ENCODE measurements at places on chromosomes 13 and 19. TPM values are rescaled to one million over a fixed set of nuclear protein-coding genes. Genes with fewer than 3 reads are reported as not detected.

GRCh38 chr13:74662905-74663304 lies 528.7 kb upstream of the KLF12 start:
- no peak overlapping the region for H3K27ac ChIP-seq
- no peaks in the 10 kb centered on the region for H3K36me3 ChIP-seq
- peaks cover 11% of the 10 kb centered on the region for H3K4me1 ChIP-seq
- DNase-seq = no peak
- no peak overlapping the region for H3K4me3 ChIP-seq

MBD3L5 gene
- not detected for total RNA-seq

ONECUT3 gene
- not detected for total RNA-seq

GRCh38 chr13:79492313-79492798 lies 11.4 kb downstream of the NDFIP2 start:
- H3K27me3 ChIP-seq = no peaks in the 10 kb centered on the region
- DNase-seq = peak; percentile 75
- peak overlapping the region; percentile 89 for H3K27ac ChIP-seq
- peaks cover 64% of the 10 kb centered on the region for H3K4me1 ChIP-seq
- H3K4me3 ChIP-seq = peak overlapping the region; percentile 63

DNA sequence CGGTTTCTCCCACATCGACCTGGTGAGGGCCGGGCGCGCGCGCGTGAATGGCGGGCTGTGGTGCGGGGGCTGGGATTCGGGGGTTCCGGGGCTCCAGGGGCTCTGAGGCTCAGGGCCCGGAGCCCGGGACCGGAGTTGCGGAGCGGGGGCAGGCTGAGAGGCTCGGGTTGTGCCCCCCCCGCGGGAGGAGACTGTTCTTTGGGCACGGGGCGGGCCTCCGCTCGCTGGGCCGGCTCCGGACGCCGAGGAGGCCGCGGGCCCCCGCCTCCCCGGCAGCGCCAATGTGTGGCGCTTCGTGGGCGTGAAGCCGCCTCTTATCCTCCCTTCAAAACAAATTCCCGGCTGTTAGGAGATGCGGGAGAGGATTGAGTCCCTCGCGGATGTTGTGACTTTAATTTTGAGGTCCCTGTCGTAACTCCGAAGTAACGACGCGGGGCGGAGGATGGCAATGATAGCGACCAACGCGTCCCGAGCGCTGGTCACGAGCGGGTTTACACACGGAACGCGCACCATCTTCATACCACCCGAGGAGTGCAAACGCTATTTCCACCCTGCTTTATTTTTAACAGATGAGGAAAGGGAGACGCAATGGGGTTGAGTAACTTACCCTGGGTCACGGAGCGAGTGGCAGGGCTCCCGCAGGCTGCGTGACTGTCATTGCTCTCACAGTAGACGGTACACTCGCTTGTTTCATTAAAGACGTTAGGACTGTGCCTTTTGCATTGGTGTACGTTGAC lies 536 bp downstream of the UBA2 start:
- DNase-seq = peak; percentile 77
- no peaks in the 10 kb centered on the region for H3K27me3 ChIP-seq
- H3K4me1 ChIP-seq = peaks cover 24% of the 10 kb centered on the region
- H3K36me3 ChIP-seq = peaks cover 3% of the 10 kb centered on the region

MBD3L1 gene
- not detected for total RNA-seq

DNA sequence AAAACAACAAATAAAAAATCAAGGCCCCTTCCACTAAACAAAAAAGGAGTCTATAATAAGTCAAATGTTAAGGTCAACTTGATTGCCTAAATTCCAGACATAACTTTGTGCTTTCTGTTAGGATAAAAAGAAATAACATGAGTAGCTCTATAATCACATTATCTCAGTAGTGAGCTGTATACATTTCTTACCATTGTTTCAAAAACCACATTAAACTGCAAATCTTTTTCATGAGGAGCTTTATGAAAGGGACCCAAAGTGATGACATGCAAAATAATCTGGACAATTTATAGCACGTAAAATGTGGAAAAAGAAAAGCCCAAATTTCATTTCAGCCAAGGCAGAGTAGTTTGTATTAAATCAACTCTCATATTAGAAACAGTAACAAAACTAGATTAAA lies 269.2 kb downstream of the KLF12 start:
- H3K4me3 ChIP-seq = no peak overlapping the region
- peaks cover 10% of the 10 kb centered on the region for H3K4me1 ChIP-seq
- H3K36me3 ChIP-seq = no peaks in the 10 kb centered on the region
- H3K27ac ChIP-seq = no peak overlapping the region
- H3K27me3 ChIP-seq = no peaks in the 10 kb centered on the region

CERS1 gene
- total RNA-seq = 0.54 TPM

DNA sequence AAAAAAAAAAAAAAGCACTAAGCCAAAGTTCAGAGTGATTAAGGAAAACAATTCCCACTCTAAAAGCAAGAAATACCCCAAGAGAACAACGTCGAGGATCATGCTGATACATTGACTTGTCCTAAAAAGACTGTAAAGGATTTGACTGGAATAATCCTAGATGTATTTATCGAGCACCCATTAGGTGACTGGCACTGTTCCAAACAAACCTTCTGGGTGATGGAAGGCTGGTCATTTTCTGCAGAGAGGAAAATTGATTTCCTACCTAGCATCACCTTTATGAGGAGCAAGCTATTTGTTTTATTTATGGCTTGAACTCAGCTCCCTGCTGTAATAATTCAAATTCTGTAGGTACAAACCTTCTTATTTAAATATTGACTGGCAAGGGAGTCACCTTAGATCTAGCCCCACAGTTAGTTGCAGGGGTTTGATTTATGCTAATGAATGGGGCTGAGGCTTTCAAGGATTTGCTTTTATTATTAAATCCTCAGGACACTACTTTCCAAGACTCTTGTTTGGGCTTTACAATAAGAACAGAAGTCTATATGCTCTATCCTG lies 471.0 kb downstream of the OLFM4 start:
- H3K36me3 ChIP-seq = no peaks in the 10 kb centered on the region
- H3K27me3 ChIP-seq = no peaks in the 10 kb centered on the region
- no peak overlapping the region for H3K4me3 ChIP-seq
- H3K4me1 ChIP-seq = no peaks in the 10 kb centered on the region
- DNase-seq = no peak

DNA sequence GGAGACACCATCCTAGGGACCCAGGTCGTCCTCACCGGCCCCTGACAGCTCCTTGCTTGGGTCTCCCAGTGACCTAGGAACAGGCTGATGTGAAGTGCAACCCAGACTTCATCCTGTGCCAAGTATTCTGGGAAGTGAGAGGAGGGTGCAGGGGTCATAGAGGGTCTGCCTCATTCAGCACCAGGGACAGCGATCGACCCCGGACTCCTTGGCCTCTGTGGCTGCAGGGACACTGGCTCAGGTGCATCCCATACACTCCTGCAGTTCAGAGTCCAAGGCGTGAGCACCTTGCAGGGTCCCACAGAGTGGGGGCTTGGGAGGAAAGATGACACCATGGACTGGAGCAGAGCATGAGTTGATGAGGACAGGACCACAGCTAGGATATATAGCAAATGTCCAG lies 10.0 kb upstream of the OR10H2 start:
- no peak overlapping the region for H3K4me3 ChIP-seq
- H3K4me1 ChIP-seq = no peaks in the 10 kb centered on the region
- H3K36me3 ChIP-seq = no peaks in the 10 kb centered on the region
- DNase-seq = no peak

GRCh38 chr19:42433503-42434260 lies 6.5 kb upstream of the LIPE start:
- peak; percentile 36 for DNase-seq
- H3K27ac ChIP-seq = no peak overlapping the region
- H3K4me3 ChIP-seq = no peak overlapping the region
- H3K27me3 ChIP-seq = no peaks in the 10 kb centered on the region
- H3K4me1 ChIP-seq = peaks cover 8% of the 10 kb centered on the region

- H3K36me3 ChIP-seq = no peaks in the 10 kb centered on the region
- H3K27me3 ChIP-seq = no peaks in the 10 kb centered on the region
- H3K4me3 ChIP-seq = no peak overlapping the region
- no peak for DNase-seq
Measured at GRCh38 chr19:5911366-5911765, 2.7 kb upstream of the CAPS start.

HSPB6 gene
- 14.1 TPM for total RNA-seq

DNA sequence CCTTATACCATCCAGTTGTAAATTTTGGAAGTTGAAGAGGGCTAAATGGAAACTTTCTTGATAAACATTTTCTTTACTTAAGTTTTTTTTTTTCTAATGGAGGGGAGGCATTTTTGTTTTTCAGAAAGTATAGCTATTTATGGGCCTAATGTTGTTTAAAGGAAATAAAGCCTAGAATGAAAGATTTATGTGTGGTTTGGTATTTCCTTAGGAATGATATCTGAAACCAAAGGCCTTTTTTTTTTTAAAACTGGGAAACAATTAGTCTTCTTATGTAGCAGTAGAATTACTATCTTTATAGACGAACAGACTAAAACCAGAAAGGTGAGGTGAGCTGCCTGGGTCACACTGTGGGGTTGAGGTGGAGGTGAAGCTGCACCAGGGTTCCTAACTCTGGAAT lies 80.1 kb downstream of the ESD start:
- DNase-seq = no peak
- H3K4me1 ChIP-seq = no peaks in the 10 kb centered on the region
- H3K27ac ChIP-seq = no peak overlapping the region
- no peaks in the 10 kb centered on the region for H3K27me3 ChIP-seq

- H3K27me3 ChIP-seq = no peaks in the 10 kb centered on the region
- H3K4me1 ChIP-seq = peaks cover 50% of the 10 kb centered on the region
- H3K36me3 ChIP-seq = no peaks in the 10 kb centered on the region
- no peak overlapping the region for H3K27ac ChIP-seq
- peak overlapping the region; percentile 1 for H3K4me3 ChIP-seq
- DNase-seq = no peak
Measured at GRCh38 chr13:41562541-41563178, 105.3 kb downstream of the RGCC start.

- H3K4me1 ChIP-seq = no peaks in the 10 kb centered on the region
- H3K4me3 ChIP-seq = no peak overlapping the region
- no peaks in the 10 kb centered on the region for H3K27me3 ChIP-seq
- H3K36me3 ChIP-seq = no peaks in the 10 kb centered on the region
Measured at GRCh38 chr13:106484084-106484483, 51.4 kb downstream of the EFNB2 start.

DNA sequence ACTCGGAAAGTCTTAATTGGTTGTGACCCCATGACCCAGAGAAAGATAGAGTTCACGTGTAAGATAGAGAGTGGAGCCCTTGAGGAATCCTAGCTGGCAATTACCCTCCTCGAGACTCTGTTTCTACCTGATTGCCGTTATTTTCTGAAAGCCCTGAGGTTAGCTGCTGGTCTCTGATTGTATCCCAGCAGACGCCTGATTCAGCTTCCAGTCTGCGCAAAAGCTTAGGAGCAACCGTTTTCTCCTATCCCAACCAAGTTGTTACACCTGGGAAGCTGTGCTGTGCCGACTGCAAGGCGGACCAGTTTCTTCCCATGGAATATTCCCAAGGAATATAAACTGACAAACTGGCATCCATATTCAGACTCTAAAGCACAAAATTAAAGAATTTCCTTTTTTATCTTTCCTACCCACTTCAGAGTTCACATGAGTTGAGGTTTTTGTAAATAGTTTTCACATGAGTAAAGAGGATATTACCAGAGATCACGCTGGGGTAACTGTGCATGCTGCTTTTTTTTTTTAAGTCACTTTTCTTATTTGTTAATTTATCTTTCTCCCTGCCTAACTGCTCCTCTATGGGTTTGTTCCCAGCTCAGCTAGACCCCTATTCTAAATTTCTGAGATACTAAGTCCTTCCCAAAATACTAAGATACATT lies 1.5 kb upstream of the TRPC4 start:
- no peaks in the 10 kb centered on the region for H3K27me3 ChIP-seq
- H3K4me3 ChIP-seq = peak overlapping the region; percentile 90
- no peaks in the 10 kb centered on the region for H3K36me3 ChIP-seq
- peaks cover 30% of the 10 kb centered on the region for H3K4me1 ChIP-seq
- peak overlapping the region; percentile 38 for H3K27ac ChIP-seq
- peak; percentile 78 for DNase-seq

GRCh38 chr19:8702350-8702749 lies 3.8 kb upstream of the ACTL9 start:
- no peak overlapping the region for H3K27ac ChIP-seq
- no peaks in the 10 kb centered on the region for H3K4me1 ChIP-seq
- no peaks in the 10 kb centered on the region for H3K27me3 ChIP-seq
- H3K36me3 ChIP-seq = no peaks in the 10 kb centered on the region
- H3K4me3 ChIP-seq = no peak overlapping the region
- DNase-seq = no peak

SKA3 gene
- 8.6 TPM for total RNA-seq

GRCh38 chr19:40284251-40284500 lies 969 bp downstream of the AKT2 start:
- no peaks in the 10 kb centered on the region for H3K36me3 ChIP-seq
- peaks cover 41% of the 10 kb centered on the region for H3K4me1 ChIP-seq
- H3K4me3 ChIP-seq = peak overlapping the region; percentile 81
- no peaks in the 10 kb centered on the region for H3K27me3 ChIP-seq

DNA sequence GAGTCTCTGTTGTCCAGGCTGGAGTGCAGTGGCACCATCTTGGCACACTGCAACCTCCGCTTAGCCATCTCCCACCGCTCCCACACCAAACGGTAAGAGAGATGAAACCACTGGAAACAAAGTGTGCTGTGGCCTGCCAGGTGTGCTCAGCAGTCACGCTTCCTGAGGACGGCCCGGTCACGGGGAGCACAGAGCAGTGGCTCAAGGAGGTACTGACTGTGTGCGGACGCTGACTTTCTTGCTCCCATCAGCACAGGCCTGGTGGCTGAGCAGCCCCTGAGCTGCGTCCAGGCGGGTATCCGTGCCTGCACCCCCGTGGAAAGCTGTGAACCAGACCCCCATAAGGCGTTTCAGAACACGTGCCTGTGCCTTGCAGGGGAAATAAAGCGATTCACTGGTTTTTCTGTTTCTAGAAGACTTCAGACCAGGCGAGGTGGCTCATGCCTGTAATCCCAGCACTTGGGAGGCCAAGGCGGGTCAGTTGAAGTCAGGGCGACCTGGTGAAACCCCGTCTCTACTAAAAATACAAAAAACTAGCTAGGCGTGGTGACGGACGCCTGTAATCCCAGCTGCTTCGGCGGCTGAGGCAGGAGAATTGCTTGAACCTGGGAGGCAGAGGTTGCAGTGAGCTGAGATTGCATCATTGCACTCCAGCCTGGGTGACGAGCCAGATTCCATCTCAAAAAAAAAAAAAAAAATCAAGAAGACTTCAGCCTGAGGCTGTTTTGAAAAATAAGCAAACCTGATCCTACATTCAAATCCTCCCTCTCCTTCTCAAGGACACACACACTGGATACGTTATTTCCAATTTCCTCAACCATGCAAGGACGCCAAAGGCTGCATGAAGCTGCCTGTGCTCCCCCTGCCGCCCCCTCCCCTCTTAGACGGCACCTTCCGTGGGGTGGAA lies 25.5 kb downstream of the ADPRHL1 start:
- H3K36me3 ChIP-seq = no peaks in the 10 kb centered on the region
- no peaks in the 10 kb centered on the region for H3K27me3 ChIP-seq
- no peak overlapping the region for H3K4me3 ChIP-seq
- peak; percentile 56 for DNase-seq

IGFL2 gene
- total RNA-seq = not detected

GPR18 gene
- not detected for total RNA-seq
